ENCODE measurements at places on chromosomes 2 and 18.

DNA sequence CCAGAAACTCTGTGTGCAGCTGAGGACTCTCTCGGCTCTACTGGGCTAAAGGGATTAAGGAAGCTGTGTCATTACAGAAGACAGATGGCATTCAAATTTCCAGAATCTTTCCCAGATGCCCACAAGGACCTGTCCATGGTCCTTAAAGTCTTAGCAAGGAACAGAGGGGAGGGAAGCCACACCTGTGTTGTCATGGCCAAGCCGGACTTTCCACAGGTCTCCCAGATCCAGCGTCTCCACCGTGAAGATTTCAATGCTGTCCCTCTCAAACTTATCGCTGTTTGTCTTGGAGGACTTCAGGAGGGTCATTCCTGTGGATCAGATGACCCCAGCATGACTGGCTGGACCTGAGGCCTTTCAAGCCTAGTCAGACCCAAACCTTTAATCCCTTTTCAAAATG lies 114.5 kb downstream of the LOXHD1 start:
- no peak for DNase-seq

- no peak for DNase-seq
These were observed 5.3 kb downstream of the EPB41L3 start for GRCh38 chr18:5538544-5538943.

GRCh38 chr2:142694282-142694681 lies 183.2 kb upstream of the KYNU start:
- DNase-seq: no peak

- no peak for DNase-seq
These were observed 389.0 kb downstream of the SOX11 start for GRCh38 chr2:6080932-6081753.

GRCh38 chr2:197348721-197349360 lies 38.3 kb upstream of the ANKRD44 start:
- DNase-seq: no peak

DNA sequence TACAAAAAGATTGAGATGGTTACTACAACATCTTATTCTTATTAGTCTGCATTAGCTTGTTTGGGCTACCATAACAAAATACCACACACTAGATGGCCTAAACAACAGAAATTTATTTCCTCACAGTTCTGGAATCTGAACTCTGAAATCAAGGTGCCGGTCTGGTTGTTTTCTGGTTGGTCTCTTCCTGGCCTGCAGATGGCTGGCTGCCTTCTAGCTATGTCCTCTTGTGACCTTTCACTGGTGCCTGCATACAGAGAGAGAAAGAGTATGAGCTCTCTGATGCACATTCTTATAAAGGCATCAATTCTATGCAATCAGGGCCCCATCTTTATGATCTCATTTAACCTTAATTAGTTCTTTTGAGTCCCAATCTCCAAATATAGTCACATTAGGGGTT lies 696.5 kb downstream of the TDRD15 start:
- no peak for DNase-seq

DNA sequence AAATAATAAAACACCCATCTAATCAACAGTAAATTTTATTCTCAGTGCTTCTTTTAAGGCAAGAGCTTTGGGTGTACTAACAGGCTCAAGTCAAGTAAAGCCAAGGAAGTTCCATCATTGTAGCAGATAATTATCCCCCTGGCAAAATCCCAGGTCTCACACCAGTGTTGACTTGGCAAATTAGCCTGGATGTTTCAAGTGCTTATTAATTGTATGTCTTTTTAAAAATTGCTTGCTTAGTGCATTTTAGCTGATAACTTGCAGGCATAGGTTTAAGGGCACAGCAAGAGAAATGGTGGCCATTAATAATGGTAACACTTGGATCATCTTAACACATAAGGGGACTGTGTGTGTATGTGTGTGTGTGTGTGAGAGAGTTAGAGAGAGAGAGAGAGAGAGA lies 42.0 kb upstream of the FMNL2 start:
- DNase-seq: no peak

GRCh38 chr18:70028084-70028483 lies 80.4 kb upstream of the CD226 start:
- no peak for DNase-seq

GRCh38 chr2:190477661-190478454 lies 56.7 kb downstream of the NEMP2 start:
- DNase-seq: no peak

DNA sequence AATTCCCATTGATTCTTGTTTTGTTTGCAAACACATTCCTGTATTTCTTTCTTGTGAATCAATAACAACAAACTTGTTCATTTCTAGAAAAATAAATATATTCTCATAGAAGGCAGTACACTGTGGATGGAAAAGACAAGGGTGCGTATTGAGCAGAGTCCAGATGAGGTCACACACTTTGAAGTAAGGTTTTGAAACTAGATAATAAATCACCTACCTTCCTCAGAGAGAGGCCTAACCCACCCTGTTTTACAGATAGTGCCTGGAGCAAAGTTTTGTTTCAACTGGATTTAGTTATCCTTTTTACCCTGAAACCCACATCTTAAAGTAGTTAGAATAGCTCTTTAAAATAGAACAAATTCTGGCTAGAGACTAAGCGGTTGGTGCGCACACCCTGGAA lies 137.1 kb upstream of the PIEZO2 start:
- no peak for DNase-seq

GRCh38 chr2:58913082-58913726 lies 672.1 kb upstream of the FANCL start:
- no peak for DNase-seq

DNA sequence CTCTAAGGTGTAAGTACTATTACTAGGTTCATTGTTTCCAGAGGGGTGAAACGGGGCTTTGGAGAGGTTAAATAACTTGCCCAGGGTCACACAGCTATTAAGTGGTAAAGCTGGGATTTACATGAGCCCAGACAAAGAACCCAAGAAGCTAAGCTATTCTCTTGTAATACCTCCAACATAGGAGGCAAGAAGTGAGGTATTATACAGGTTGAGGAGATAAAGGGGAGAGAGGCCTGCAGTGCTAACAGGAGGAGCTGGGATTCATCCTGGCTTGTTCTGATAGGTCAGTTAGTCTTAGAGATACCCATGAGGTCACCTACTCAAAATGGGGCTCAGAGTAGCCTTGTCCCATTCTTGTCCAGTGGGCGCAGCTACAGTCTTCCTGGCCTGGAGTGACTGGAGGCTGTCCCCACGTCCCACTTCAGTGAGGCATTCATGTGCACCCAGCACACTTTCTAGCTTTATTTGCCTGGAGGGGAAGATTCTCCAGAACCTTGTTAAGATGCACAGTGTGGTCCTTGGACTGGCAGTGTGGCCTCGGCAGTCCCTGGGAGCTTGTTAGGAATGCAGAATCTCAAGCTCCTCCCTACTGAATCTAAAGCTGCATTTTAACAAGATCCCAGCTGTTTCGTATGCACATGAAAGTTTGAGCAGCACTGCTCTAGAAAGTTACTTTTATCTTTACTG lies 63.5 kb downstream of the MEIS1 start:
- DNase-seq: no peak

GRCh38 chr2:33167622-33168245 lies 221.0 kb downstream of the LTBP1 start:
- DNase-seq: no peak

DNA sequence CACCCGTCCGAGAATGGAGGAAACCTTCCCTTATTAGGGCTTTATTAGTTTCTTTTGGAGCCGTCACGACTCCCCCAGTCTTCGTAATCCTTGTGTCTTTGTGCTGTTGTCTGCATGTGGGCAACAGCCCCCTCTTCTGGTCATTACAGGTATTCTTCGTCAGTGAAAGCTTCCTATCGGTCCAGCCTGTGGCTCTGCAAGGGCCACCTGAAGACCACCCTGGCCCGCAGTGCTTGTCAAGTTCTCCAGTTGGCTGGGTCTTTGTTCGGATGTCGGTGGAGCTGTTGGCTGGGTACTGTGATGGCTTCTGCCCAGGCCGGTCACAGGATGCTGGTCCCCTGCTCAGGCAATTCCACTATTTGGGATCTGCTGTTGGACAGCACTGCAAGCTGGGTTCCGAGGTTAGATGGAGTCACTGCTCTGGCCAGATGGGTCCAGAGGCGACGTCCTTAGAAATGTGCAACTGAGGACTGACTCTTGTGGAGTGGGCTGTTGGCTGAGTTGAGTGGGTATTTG lies 19.2 kb downstream of the E2F6 start:
- peak; percentile 11 for DNase-seq

DNA sequence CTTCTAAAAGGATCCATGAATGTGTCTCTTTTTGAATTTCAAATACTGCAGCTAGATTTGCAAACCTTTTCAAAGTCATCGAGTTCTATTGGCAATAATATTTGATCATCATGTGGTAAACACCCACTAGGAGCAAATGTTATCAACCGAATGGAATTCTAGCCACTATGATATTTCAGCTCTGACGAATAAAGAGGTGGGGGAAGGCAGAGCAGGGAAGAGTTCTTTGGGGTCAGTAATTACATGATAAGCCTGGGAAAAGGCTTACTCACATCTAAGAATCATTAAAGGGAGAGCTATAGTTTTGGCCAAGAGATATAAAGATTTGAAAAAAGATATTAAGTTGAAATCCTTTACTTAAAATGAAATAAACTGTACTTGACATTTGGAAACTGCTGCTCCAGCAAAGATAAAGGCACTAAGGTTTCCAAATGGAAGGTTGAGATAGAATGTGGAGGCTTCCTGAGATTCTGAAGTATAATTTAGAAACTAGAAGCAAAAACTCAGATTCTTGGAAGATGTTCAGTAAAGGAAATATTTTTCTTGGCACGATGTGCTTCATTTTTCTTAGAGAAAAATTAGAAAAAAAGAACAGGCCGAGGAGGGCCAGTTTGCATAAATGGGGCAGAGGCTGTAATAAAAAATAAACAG lies 104.7 kb upstream of the ARHGAP28 start:
- no peak for DNase-seq

DNA sequence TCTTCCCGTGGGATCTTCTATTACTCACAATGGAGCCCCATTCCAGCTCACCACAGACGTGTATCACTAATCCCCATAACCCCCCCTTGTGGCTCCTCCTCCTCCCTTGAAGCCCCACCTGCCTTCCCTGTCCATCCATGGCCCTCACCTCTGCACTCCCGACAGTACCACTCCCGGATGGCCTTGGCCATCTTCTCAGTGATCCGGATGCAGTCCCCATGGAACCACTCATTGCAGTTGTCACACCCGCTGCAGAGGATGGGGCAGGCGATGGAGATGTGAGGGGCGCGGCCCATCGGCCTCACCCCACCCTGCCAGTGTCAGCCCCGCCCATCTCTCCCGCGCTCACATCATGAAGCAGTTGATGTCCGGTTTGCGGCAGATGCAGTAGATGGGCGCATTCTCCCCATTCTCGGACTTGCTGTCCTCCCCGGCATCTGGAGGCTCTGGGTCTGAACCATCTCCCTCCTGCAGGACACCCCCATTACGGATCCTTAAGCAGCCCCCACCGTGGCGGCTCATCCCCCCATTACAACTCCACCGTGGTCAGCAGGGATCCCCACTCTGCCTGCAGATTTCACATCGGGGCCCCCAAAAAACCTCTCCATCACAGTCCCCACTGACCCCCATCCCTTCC lies 983 bp downstream of the CXXC1 start:
- DNase-seq: no peak

DNA sequence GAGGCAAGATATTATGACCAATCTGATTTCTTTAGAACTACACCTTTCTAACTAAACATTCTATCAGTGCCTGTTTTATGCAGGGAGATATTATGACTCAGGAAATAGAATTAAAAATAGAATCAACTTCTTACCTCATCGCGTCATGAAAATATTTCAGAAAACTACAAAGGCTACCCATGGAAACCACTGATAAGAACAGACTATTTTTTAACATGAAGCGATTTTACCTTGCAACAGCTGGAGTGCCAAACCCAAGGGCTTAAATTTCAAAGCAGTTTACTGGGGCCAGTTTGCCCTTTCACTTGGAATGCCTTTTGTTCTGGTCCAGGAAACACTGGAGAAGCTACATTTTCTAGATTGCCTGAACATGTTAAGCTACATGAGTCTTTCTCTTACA lies 304.8 kb upstream of the CCDC68 start:
- DNase-seq: no peak

DNA sequence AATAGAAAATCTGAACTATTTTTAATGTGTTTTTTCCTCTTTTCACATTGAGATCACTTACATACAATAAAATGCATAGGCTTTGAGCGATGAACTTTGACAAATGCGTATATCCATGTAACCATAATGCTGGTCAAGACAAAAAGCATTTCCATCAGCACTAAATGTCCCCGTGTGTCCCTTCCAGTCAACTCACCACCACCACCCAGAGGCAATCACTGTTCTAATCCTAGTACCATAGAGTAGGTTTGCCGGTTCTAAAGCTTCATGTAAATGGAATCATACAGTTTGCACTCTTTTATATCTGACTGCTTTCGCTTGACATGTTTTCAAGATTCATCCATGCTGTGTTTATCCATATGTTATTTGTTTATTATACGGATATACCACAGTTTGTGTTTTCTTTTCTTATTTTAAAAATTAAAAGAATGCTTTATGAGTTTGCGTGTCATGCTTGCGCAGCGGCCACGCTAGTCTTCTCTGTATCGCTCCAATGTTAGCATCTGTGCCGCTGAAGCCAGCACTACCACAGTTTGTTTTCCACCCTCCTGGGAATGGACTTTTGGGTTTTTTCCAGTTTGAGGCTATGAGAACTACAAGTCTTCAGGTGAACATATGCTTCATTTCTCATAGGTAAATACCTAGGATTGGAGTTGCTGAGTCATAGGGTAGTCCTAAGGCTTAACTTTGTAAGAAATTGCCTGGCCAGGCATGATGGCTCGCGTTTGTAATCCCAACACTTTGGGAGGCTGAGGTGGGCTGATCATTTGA lies 197.5 kb upstream of the CHAC2 start:
- DNase-seq: no peak

DNA sequence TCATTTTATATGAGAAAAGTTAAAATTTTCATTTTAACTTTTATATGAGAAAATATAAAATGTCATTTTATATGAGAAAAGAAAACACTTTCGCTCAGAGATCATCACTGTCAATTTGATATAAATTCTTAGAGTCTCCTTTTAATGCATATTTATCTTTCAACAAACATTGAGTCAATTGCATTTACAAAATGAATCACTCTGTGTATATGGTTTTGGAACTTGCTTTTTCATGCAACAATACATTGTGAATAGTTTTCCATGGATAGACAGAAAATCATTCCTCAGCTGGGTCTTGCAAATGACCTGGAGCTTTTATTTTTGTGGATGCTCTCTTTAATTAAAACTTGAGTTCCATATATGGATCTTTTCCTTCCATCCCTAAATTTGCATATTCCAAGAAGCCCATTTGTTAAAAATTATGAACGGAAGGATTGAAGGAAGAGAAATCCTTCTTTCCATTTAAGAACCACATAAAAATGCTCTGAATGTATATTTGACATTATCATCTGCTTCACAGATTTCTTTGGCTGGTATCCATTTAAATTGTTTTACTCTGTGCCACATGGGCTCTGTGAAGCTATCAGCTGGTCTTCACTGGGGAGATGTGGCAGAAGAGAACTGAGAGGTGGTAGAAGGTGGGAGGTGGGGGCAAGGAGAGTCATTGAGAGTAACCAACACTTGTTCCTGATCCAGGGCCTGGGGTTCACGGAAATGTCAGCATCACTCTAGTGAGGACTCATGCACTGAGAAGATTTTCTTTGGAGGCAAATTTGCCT lies 104.1 kb downstream of the QPCT start:
- no peak for DNase-seq

- DNase-seq: no peak
These were observed 41.9 kb upstream of the AAK1 start for GRCh38 chr2:69685321-69686048.

- DNase-seq: no peak
These were observed 3.7 kb upstream of the AQP12A start for GRCh38 chr2:240687741-240688552.

Data from effector memory CD4-positive, alpha-beta T cell (primary cell).